ENCODE measurements at places on chromosomes 4 and X. TPM values are rescaled to one million over a fixed set of nuclear protein-coding genes. Genes with fewer than 3 reads are reported as not detected.

Gene SRPK3
- not detected for polyA plus RNA-seq

Gene CLNK
- polyA plus RNA-seq: 2.6 TPM

Gene EVC2
- polyA plus RNA-seq: 0.50 TPM

Gene SMAD1
- not detected for polyA plus RNA-seq

Gene HMX1
- polyA plus RNA-seq: not detected

Gene NSG1
- 0.69 TPM for polyA plus RNA-seq

Gene PDLIM3
- 0.13 TPM for polyA plus RNA-seq

Gene MAGEA11
- polyA plus RNA-seq: not detected

Gene TREX2
- polyA plus RNA-seq: 0.84 TPM

Gene BRS3
- not detected for polyA plus RNA-seq

Gene DDIT4L
- polyA plus RNA-seq: not detected

Gene ANOS1
- polyA plus RNA-seq: not detected

Gene UGT2B7
- not detected for polyA plus RNA-seq

Gene MAGEB1
- polyA plus RNA-seq: not detected

Gene ANXA5
- 170 TPM for polyA plus RNA-seq

Gene SEPSECS
- polyA plus RNA-seq: 3.5 TPM

Gene IQCM
- polyA plus RNA-seq: not detected

Gene GRIA3
- polyA plus RNA-seq: not detected

Gene RAB9B
- polyA plus RNA-seq: 0.39 TPM

Gene GRXCR1
- polyA plus RNA-seq: not detected

Gene VSIG4
- polyA plus RNA-seq: not detected

Gene CSAG2
- not detected for polyA plus RNA-seq

Gene MAGEA1
- polyA plus RNA-seq: not detected

Gene GAGE12F
- polyA plus RNA-seq: not detected

Gene FAM149A
- polyA plus RNA-seq: not detected

Gene XAGE2
- not detected for polyA plus RNA-seq
